Thyroid gland (tissue), 4 donors: ENCODE measurements at places on chromosomes 13 and 19. TPM values are rescaled to one million over a fixed set of nuclear protein-coding genes. Genes with fewer than 3 reads are reported as not detected.
A peak's percentile ranks its signal among the peaks of the same experiment; 100 is the strongest.

RASIP1 gene
- total RNA-seq, result 9.7 TPM

ADAMTSL5 gene
- 0.27 TPM for total RNA-seq

KLK8 gene
- total RNA-seq, result 0.78 TPM

ZFP30 gene
- total RNA-seq, result 26.1 TPM

RUBCNL gene
- total RNA-seq, result 4.2 TPM

- H3K36me3 ChIP-seq, result no peaks in the 10 kb centered on the region
- H3K4me1 ChIP-seq, result peaks cover 5% of the 10 kb centered on the region
- no peak overlapping the region for H3K27ac ChIP-seq
- no peak for DNase-seq
- no peak overlapping the region for H3K4me3 ChIP-seq
Measured at GRCh38 chr13:112603641-112604225, 15.8 kb upstream of the TUBGCP3 start.

DNA sequence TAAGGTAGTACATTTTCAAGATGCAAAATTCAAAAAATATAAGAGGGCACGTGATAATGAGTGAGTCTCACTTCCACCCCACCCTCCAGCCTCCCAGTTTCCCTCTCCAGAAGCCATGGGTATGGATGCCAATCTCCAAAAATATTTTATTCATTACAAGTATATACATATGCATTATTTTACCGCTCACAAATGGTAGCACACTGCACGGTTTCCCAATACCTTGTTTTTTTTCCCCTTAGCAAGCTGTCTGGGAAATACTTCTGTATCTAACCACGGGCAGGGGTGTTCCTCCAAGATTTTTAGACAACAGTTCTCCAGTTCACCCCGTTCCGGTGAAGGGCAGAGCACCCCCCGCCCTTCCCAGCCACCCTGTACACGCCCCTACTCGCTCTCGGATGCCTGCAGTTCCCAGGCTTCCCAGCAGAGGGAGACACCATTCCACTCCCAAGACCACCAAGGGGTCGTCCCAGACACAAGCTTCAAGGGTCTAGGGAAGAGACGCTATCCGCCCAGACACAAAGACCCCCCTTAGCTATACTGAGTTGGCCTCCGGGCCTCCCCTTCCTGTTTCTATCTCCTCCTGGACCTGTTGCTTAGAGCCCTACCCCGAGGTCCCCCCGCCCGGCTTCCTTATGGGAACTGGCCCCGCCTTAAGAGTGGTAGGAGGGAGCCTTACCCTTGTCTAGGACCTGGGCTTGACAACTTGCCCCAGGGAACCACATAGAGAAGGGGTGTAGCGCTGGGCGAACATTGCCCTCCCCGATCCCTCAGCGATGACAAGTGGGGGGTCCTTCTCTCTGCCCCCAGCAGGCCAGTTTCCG, 1.1 kb upstream of the FXYD3 start:
- H3K27ac ChIP-seq, result no peak overlapping the region
- no peaks in the 10 kb centered on the region for H3K27me3 ChIP-seq
- no peaks in the 10 kb centered on the region for H3K4me1 ChIP-seq
- no peak overlapping the region for H3K4me3 ChIP-seq
- no peaks in the 10 kb centered on the region for H3K36me3 ChIP-seq

GRCh38 chr13:33109271-33109697, 93.1 kb downstream of the KL start:
- no peak for DNase-seq
- no peak overlapping the region for H3K4me3 ChIP-seq
- H3K4me1 ChIP-seq, result no peaks in the 10 kb centered on the region

- peaks cover 30% of the 10 kb centered on the region for H3K4me1 ChIP-seq
- no peaks in the 10 kb centered on the region for H3K27me3 ChIP-seq
- no peaks in the 10 kb centered on the region for H3K36me3 ChIP-seq
- no peak within 1 kb of the TSS for H3K4me3 ChIP-seq
- H3K27ac ChIP-seq, result peak within 1 kb of the TSS; percentile 92
Measured at GRCh38 chr13:99307247-99307646, at the start of gene GPR183. Gene GPR183, minus strand, starts transcription at chr13:99307399. Its CDS starts 11,254 bp downstream, at chr13:99296145.

DNA sequence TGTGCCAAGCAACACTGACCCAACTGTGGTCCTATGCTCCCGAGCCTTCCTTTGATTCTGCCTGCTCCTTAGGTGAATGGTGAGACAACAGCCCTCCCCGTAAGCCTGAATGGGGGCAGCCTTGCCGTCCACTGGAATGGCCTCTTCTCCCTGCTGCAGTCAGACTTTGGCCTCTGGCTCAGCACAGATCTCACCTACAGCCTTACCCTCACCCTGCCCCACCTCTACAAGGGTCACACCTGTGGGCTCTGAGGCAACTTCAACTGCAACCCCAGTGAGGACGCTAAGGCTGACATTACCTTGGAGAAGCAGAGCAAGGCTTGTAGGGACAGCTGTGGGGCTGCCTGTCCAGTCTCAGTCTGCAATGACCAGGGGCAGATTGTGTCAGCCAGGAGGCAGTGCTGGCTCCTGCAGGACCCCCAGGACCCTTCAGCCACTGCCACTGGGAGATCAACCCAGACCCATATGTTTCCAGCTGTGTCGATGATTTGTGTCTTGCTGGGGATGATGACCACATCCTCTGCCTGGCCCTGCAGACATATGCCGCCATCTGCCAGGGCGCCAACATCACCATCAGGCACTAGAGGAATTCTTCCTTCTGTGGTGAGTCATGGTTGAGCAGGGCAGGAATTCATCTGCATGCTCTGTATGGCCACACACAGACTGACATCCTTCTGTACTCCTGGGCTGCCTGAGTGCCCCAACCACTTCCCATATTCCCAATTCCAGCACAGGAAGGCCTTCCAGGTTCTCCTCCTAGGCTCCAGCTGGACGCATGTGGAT, 27.3 kb upstream of the FXYD3 start:
- H3K4me1 ChIP-seq, result no peaks in the 10 kb centered on the region
- DNase-seq, result no peak
- H3K4me3 ChIP-seq, result no peak overlapping the region
- no peaks in the 10 kb centered on the region for H3K36me3 ChIP-seq

DNA sequence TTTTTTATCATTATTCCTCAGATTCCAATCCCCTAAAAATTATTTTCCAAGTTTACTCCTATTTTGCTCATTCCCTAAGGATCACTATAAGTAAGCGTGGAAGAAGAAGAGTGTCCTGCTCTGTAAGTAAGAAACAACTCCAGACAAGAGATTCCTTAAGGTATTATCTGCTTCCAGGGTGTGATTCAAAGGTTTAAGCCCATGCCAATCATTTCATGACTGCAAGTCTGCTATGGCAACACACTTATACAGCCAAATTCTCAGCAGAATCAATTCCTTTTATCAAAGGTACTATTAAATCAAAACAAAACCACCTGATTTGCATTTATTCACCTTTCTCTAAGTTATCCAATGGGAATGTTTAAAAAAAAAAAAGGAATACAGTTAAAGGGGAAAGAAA, 43.7 kb downstream of the FOXO1 start:
- H3K27ac ChIP-seq, result no peak overlapping the region
- no peaks in the 10 kb centered on the region for H3K36me3 ChIP-seq
- H3K4me1 ChIP-seq, result peaks cover 45% of the 10 kb centered on the region

DNA sequence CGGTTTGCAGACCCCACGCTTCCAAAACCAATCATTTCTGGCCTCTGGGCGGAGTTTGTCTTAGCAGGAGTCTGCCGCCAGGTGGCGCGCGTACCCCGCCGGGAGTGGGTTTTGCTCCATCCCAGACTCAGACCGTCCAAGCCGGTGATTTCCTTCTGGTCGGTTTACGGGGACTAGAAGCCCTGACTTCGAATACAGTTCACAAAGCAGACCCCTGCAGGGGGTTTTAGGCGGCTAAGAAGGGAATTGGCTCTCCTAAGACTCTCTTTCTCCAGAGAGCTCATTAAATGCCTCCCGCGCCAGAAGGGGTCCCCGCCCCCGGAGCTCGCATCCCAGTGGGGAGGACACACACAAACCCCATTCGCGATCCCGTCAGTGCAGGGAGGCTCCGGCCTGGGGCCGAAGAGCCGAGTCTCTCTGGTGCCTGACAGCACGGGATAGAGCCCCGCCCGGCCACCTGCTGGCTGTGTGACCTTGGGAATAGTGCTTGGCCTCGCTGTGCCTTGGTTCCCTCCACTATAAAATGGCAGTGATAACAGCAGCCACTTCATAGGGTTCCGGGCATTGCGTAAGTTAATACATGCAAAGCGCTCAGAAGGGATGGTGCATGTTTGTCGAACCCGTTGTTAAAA, 8.6 kb upstream of the NUP62 start:
- no peaks in the 10 kb centered on the region for H3K36me3 ChIP-seq
- peaks cover 5% of the 10 kb centered on the region for H3K4me1 ChIP-seq
- no peak overlapping the region for H3K4me3 ChIP-seq
- no peak overlapping the region for H3K27ac ChIP-seq
- DNase-seq, result peak; percentile 78
- H3K27me3 ChIP-seq, result no peaks in the 10 kb centered on the region

- H3K36me3 ChIP-seq, result no peaks in the 10 kb centered on the region
- no peak overlapping the region for H3K4me3 ChIP-seq
- H3K27ac ChIP-seq, result no peak overlapping the region
- no peaks in the 10 kb centered on the region for H3K27me3 ChIP-seq
- no peaks in the 10 kb centered on the region for H3K4me1 ChIP-seq
- DNase-seq, result no peak
Measured at GRCh38 chr19:28494461-28494860, 718.5 kb downstream of the UQCRFS1 start.

- H3K4me3 ChIP-seq, result no peak overlapping the region
- no peak overlapping the region for H3K27ac ChIP-seq
- no peaks in the 10 kb centered on the region for H3K27me3 ChIP-seq
- DNase-seq, result no peak
- H3K4me1 ChIP-seq, result no peaks in the 10 kb centered on the region
- H3K36me3 ChIP-seq, result no peaks in the 10 kb centered on the region
Measured at GRCh38 chr13:85651440-85651839, 147.8 kb downstream of the SLITRK6 start.

- H3K27me3 ChIP-seq, result no peaks in the 10 kb centered on the region
- H3K4me3 ChIP-seq, result peak overlapping the region; percentile 61
- peak; percentile 68 for DNase-seq
- peaks cover 21% of the 10 kb centered on the region for H3K4me1 ChIP-seq
Measured at GRCh38 chr19:12668932-12669269, 2.3 kb downstream of the WDR83 start.

GRCh38 chr19:55189403-55189835, 9.3 kb upstream of the SYT5 start:
- H3K4me3 ChIP-seq, result no peak overlapping the region
- no peaks in the 10 kb centered on the region for H3K27me3 ChIP-seq
- no peaks in the 10 kb centered on the region for H3K4me1 ChIP-seq
- H3K36me3 ChIP-seq, result no peaks in the 10 kb centered on the region
